ENCODE measurements at places on chromosomes 7 and 10.
A peak's percentile ranks its signal among the peaks of the same experiment; 100 is the strongest.

DNA sequence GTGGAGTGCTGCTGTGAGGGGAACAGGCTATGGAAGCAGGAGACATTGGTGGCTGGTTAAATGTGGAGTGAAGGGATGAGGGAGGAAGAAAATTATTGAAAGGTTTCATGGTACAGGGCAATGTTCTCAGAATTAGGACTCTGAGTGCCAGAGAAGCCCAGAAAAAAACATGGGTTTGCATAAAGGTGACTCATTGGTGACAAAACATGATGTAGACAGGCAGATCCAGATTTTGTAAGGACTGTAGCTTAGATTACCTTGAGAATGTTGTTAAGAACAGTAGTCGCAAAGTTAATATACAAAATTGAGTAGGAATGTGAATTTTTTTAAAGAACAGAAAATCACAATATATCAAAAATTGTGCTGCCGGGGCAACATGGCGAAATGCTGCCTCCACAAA lies 134.9 kb upstream of the ZNF438 start:
- DNase-seq, result no peak

DNA sequence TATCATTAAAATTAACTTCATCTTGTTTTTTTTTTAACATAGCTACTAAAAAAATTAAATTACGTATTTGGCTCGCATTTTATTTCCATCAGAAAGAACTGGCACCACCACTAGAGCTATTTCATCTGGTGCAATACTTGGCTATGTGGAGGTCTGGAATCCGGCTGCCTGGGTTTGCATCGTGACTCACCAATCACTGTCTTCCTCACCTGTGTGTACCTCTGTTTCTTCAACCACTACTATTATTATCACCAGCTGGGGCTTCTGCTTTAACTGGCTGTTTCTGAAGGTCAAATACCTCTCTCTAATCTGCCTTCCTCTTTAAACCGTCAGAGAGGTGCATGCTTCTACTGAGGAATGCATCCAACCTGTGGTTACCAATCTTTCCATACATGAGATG lies 6.5 kb downstream of the WDR91 start:
- DNase-seq, result no peak

DNA sequence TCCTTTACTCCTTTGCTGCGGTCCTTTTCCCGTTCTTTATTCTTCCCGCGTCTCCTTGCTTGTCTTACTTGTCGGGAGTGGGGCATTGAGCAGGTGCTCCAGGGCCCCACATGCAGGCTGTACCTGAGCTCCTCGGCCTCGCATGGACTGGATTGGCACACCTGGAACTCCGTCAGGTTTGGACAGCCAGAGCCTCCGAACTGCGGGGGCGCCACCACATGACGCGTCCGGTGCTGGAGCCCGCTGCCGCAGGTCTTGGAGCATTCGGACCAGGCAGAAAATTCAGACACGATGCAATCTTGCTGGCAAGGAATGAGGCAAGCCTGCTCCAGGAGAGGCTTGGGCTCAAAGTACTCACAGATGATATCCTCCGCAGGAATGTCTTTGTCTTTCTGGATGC lies 195.7 kb downstream of the THSD7A start:
- no peak for DNase-seq

- DNase-seq, result peak; percentile 72
Measured at GRCh38 chr7:100568896-100569844, 4.5 kb downstream of the SAP25 start.

- peak; percentile 66 for DNase-seq
Measured at GRCh38 chr10:79069325-79070080, 737 bp downstream of the ZMIZ1 start.

GRCh38 chr7:113289140-113289740 lies 170.9 kb upstream of the SMIM30 start:
- DNase-seq, result no peak

DNA sequence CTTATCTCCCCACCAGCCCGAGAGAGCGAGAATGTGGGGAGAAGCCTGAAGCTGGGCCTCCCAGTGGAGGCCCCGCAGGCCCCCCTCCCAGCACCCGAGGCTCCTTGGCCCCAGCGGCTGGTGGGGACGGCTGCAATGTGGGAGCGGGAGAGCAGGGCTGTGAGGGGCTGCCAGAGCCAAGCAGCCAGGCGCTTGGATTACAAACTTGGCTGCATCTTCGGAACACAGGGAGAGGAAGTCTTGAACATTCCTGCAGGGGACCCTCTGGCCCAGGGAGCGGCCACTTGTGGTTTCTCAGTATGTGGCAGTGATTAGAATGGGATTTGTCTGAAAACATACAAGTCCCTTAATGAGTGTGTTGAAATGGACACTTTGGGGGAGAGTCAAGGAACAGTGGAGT lies 23.2 kb downstream of the ELN start:
- no peak for DNase-seq

DNA sequence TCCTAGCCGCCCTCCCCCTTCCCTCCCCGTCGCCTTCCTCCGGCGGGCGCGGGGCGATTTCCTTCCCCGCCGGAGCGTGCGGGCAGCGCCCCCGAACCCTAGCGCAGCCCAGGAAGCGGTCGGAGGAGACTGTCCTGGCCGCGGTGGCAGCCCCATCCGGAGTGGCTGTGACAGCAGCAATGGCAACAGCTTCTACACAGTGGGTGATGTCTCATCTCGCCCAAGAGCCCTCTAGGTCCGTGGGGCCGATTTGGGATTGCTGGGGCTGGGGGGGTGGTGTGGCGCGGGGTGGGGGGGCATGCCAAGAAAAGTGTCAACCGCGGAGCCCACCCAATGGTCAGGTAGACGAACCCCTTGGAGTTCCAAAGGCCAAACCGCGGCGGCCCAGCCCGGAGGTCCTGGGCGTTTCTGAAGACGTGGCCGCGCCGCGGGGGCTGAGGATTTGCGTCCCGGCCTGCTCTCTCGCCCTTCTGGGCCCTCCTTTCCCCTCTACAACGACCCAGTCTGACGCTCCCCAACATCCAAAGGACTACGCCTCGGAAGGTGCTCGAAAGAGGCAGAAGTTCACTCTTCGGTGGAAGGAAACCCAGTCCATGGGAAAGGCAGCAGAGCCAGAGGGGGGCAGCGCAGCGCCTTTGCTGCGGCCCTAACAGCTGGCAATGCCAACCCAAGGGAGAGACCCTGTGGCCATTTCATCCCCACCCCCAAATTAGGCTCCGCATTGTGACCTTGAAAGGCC lies 603 bp upstream of the TWIST1 start:
- DNase-seq, result no peak

- DNase-seq, result no peak
Measured at GRCh38 chr10:25102147-25102822, 72.5 kb upstream of the GPR158 start.

GRCh38 chr10:59814878-59815277 lies 61.6 kb upstream of the MRLN start:
- DNase-seq, result no peak

Measured in natural killer cell (primary cell).